ENCODE measurements at places on chromosomes 1 and 21.

DNA sequence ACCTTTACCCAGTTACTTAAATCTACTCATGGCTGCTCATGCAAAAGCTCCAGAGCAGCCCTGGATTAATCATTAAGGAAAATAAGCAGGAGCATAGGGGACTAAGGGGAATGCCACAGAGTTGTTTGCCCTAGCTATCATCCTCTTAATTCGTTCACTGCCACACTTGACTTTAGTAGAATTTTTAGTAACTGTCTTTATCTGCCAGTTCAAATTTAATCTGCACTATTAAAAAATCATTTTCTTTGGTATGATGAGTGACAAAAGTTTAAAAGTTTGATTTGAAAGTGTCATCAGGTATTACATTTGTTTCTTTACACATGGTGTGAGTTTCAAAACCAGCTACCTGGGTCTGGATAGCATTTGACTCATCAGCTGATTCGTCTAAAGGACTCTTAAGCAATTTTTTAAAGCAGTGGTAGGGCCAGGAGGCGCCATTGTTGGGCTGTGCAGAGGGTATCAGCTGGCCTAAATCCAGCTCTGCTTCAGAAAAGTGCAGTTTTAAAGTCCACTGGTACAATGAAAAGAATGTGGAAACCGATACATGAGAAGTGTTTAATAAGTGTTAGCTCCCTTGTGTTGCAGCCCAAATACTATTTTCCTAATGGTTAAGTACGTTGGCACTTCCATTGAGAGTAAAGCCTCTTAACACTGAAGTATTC is 69.9 kb upstream of the DR1 start:
- no peak for DNase-seq

- no peak for DNase-seq
These were observed 44.6 kb downstream of the WNT9A start for GRCh38 chr1:227903061-227903521.

- no peak for DNase-seq
These were observed 21.6 kb downstream of the FOXD3 start for GRCh38 chr1:63343922-63344321.

GRCh38 chr1:44851308-44851707 is 8.3 kb upstream of the PTCH2 start:
- no peak for DNase-seq

GRCh38 chr1:210951279-210951678 is 182.7 kb downstream of the KCNH1 start:
- DNase-seq = no peak

GRCh38 chr1:202172015-202172355 is 11.6 kb upstream of the PTPN7 start:
- no peak for DNase-seq

All from activated CD4-positive, alpha-beta T cell treated with anti-CD3 and anti-CD28 coated beads, Interleukin-2, amount 50 U/mL, for 4 hours (primary cell).